ENCODE measurements at places on chromosomes 13 and 19. TPM values are rescaled to one million over a fixed set of nuclear protein-coding genes. Genes with fewer than 3 reads are reported as not detected.

Gene OR7A5
- not detected for total RNA-seq

Gene SIAH3
- not detected for total RNA-seq

Gene MZT1
- 6.8 TPM for total RNA-seq

DNA sequence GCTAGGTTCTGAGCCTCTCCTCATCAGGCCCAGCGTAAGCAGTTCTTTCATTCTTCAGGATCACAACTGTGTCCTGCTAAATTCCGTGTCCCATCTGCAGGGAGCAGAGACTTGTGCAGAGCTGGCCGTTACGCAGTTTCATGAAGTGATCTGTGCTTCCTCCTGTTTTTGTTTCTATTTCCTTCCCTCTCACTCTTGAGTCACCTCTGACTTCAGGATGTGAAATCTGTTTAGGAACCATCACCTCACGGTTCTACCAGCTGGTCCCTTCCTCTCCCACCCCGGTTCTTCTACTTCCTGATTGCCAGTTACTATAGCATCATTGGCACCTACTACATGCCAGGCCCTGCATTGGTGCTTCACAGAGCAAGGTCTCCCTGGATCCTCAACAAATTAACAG lies 8.5 kb downstream of the MAU2 start:
- no peak for DNase-seq

DNA sequence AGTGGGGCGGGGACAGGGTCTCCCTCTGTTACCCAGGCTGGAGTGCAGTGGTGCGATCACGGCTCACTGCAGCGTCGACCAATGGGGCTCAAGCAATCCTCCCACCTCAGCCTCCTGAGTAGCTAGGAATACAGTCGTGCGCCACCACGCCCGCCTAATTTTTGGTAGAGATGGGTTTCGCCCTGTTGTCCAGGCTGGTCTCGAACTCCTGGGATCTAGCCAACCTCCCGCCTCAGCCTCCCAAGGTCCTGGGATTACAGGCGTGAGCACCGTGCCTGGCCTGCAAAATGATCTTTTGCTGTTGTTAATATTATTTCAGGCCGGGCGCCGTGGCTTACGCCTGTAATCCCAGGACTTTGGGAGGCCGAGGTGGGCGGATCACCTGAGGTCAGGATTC lies 621 bp upstream of the TGDS start:
- DNase-seq = peak; percentile 30

DNA sequence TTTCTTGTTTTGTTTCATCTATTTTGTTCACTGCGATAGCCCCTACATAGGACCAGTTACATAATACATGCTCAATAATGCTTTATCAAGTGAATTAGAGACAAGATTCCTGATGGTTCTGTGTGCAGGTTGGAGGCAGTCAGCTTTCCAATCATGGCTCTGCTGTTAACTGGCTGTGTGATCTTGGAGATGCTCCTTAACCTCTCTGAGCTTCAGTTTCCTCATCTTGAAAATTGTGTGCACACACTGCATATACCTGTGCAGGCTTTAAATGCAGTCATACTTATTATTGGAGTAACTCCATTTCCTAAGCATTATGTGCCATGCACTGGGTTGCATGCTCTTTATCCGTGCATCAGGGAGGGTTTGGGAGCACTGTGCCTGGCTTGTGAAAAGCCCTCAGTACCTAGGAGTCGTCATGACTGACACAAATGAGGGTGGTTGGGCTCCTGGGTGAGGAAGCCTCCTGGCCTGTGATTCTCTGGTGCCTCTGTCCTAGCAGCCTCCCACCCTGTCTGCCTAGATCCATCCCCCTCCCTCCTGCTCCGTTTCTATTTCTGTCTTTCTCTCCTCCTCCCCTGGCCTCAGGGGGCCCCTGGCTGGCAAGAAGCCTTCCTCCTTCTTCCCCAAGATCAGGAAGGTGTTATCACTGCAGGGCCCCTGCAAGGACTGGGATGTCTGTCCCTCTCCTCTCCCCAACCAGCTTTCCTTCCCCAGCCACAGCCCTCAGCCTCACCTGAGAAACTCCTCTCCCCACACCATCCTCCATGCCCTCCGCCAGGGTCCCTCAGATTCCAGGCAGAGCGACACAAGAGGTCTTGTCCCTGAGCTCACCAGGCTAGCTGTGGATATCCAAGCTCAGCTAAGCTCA lies 8.7 kb downstream of the IFNL1 start:
- DNase-seq = no peak
